Stimulated activated CD8-positive, alpha-beta memory T cell treated with anti-CD3 and anti-CD28 coated beads, Interleukin-15, amount 100 ng/mL, for 48 hours (primary cell): ENCODE measurements at places on chromosomes 12 and 14.
A peak's percentile ranks its signal among the peaks of the same experiment; 100 is the strongest.

DNA sequence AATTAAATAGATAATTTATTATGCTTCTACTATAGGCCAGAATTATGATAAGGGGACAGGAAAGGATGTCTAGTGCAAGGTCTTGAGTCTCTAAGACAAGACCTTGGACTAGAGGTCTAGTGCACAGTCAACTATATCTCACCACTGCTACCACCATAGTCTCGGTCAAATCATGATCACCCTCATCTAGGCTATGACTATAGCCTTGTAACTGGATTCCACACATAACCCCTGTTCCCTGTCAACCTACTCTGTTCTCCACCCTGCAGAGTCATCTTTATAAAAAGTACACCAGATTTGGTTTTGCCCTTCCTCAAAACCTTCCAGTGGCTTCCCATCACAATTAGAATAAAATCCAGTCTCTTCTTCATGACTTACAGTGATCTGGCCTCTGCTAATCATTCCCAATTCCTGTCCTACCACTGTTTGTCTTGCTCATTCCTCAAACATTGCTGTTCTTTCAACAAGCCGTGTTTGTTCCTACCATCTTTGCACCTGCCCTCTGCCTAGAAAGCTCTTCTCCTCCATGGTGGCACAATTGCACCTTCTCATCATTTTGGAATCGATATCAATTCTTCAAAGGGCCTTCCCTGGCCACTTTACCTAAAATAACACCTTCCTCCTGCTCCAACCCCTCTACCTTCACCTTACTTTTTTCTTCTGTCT is 169.4 kb downstream of the FOXN3 start:
- DNase-seq = no peak

DNA sequence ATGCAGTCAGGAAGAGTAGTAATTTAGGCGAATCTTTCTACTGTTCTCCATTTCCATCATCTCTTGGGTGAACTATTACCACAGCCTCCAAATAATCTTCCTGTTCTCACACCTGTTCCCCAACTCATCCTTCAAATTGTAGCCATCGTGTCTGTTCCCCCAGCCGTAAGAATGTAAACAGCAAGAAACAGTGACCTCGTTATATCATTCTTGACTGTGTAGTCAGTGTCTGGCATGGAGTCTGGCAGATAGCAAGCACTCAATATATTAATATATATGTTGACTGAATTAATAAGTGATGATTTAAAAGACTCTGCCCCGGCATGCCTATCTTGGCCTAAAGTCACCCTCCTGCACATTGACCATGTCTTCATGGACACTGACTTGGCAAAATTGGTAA is 20.3 kb downstream of the PDE6H start:
- no peak for DNase-seq

DNA sequence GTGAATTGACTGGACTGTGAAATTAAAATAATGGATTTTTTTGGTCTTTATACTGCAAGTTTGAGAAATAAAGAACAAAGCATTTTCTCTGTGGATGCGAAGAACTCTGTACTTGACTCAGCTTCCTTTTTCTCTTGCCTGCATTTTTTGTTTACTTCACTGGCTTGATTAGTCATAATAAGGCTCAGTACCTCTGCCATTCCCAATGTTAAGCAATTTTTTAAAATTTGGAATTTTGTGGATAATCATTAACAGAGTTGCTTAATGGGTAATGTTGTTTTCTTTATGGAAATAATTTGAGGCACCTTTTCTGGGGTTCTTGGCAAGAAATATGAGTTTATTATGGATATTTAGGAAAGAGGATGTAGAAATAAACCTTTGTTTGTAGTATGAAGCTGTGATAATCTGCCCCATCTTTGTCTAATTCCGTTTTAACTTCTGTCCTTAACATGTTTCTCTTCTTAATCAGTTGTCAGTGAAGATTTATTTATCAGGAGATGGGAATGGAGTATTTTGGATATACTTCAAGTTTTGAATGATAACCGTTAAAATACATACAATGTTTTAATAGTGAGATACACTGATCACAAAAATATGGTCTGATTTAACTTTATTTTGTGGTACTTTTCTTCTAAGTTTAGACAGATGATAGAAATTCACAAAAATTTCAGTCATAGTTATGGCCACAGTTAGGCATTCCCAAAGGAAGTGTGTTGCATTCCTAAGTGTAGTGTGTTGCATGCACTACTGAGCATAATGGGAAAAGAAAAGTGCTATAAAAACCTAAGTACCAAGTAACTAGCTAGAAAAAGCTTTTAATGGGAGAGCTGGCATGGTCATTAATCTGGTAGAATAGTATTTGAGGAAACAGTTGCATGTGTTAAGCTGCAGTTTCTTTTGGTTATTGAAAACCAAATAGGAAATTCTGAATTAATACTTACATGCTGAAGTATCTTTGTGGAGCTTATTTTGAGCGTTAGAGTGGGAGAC is 27.7 kb downstream of the WNK1 start:
- no peak for DNase-seq

- peak; percentile 28 for DNase-seq
Measured at GRCh38 chr12:68451261-68452077, 119.3 kb upstream of the MDM1 start.

DNA sequence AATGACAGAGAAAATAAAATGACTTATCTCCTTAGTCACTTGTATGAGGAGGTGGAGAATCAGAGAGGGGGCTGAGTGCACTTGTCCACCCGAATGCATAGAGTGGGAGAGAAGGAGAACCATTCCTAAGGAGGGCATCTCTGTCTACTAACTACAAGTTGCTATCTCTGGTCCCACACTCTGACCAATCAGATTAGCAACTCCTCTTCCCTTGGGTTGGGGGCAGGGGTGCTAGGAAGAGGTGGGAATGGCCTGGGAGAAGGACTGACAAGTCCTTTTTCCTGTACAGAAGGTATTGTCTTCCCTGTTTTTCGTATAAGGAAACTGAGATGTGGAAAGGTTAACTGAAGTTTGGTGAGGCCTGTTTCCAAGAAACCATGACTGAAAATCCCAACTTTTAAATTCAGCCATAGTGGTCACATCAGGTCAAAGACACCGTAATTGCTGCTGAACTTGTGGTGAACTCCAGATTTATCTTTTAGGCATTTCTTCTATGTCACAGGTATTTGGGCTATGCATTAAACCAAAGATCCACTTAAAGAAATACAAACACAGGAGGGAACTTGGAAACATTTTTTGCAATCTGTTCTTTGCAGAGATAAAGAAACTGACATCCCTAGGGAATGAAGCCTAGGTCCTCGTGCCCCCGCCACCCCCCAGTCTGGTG is 207.8 kb downstream of the CRADD start:
- no peak for DNase-seq

- no peak for DNase-seq
Measured at GRCh38 chr14:98714626-98715425, 557.2 kb downstream of the BCL11B start.

DNA sequence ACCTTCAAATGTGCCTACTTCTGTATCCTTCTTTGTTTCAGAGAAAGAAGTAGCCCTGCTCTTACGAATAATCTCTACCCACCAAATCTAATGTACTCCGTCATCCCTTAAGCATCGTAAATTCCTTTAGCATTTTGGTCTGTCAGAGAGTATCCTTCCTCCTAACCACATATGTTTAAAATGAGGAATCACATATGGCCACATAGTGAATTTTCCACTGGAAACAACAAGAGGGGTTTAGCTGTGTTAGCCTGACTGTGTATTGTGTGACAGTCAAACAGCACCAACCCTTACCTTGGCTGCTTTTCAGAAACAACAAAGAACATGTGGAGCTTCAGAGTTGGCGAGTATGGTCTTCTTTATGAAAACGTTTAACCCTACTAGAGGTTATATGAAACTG is 5.5 kb downstream of the LUM start:
- DNase-seq = no peak

DNA sequence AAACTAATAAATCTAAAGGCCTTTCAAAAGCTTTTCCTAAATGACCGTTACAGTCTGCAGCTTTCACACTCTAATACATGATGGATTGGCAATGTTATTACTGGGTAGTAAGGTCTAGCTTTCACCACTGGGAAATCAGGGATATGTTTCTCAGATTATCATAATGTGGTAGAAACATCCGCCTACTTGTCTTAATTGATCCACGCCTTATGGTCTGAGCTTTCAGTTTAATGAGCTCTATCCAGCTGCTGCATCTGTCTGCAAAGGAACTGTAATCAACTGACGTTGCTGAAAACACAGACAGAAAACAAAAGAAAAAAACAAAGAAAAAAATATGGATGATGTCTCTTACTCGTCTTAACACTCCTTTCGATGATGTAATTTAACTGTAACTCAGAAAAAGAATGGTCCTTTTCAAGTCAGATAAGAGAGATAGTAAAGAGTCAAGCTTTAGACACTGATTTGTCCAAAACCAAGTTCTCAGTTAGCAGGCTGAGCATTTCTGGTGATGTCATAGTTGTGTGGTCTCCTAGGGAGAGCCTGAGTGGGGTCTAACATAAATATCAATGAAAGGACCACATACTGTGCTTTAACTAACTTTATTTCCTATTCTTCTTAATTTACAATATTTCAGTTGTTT is 85.9 kb downstream of the C2CD5 start:
- DNase-seq = no peak

GRCh38 chr12:103645202-103645601 is 58.1 kb downstream of the STAB2 start:
- no peak for DNase-seq

DNA sequence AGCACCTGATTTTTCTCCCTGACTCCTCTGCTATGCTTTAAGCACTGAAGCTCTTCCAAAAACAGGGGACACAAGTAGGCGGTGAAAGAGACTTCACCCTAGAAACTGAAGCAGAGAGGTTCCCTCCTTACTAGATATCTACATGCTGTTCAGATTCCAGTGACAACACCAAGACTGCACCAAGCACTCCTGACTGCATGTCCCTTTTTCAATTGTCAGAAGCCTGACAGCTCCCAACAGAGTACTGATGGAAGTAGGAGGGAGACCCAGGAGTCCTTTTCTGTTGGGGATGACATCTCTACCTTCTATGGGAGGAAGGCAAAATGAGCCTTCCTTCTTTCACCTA is 10.4 kb downstream of the DCTN2 start:
- no peak for DNase-seq

DNA sequence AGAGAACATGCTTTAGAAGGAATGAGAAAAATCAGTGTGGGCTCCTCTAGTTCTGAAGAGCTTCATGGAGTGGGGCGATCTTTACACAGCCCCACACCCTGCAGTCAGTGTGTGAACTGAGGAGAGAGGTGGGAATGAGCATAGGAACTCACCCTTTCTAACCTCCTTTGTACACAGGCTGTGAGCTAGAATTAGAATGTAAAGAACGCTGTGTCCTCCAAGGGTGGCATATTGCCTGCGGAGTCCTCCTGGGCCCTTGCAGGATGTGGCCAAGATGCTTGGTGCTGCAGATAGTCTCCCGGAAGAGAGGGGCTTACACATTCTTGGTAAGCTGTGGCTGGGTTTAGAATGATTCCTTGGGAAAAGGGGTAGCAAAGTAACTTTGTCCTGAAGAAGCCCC is 43.9 kb downstream of the NINJ2 start:
- DNase-seq = no peak
